Tibial nerve (tissue), 4 donors: ENCODE measurements at places on chromosomes 13 and 19. TPM values are rescaled to one million over a fixed set of nuclear protein-coding genes. Genes with fewer than 3 reads are reported as not detected.
A peak's percentile ranks its signal among the peaks of the same experiment; 100 is the strongest.

EPSTI1 gene
- 5.1 TPM for total RNA-seq

KIR2DL4 gene
- not detected for total RNA-seq

- DNase-seq, result no peak
These were observed 32.9 kb downstream of the CCDC122 start for GRCh38 chr13:43846496-43847158.

- DNase-seq, result peak; percentile 6
These were observed 547 bp downstream of the ABCC4 start for GRCh38 chr13:95300625-95301182.

GRCh38 chr13:36353001-36353400, 6.8 kb upstream of the SPART start:
- no peak for DNase-seq
